ENCODE measurements at places on chromosomes 4 and X.

- no peak for DNase-seq
These were observed 6.2 kb upstream of the HPSE start for GRCh38 chr4:83340692-83341343.

DNA sequence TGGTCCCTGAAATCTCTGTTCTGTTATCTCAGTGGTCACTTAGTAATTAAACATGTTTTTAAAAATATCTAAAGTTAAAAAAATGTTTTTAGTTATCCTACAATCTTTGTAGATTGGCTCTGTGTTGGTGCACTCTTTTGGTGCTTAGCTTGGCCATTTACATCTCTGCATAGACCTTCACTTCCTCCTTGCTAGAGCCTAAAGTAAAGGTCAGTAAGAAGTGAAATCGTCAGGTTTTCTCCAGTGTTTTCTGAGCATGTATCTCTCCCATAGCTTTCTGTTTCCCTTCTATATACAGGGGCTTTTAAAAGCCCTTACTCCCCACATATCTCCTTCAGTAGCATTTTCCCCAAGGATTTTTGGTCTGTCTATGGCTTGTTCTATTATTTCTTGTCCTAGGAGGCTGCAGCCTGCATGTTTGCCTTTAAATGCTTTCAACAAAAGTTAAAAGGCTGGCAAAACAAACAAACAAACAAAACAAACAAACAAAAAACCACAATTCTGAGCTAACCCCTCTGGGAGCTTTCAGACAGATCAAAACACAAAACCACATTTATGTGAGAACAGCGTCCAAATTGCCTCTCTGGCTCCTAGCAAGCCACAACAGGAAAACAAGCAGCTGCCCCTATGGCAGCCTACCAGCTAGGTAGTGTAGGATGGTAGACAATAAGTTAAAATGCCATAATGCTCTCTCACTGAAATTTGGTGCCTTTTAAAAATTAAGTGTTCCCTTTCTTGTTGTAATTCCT lies 27.3 kb upstream of the GPRASP2 start:
- no peak for DNase-seq

GRCh38 chr4:105613306-105613705 lies 60.9 kb downstream of the ARHGEF38 start:
- no peak for DNase-seq

GRCh38 chrX:68919707-68920106 lies 90.9 kb downstream of the EFNB1 start:
- no peak for DNase-seq

All from AG09309 (cell line).